ENCODE measurements at places on chromosomes 4 and X.

GRCh38 chrX:20500949-20501348 lies 234.2 kb upstream of the RPS6KA3 start:
- no peak for DNase-seq

DNA sequence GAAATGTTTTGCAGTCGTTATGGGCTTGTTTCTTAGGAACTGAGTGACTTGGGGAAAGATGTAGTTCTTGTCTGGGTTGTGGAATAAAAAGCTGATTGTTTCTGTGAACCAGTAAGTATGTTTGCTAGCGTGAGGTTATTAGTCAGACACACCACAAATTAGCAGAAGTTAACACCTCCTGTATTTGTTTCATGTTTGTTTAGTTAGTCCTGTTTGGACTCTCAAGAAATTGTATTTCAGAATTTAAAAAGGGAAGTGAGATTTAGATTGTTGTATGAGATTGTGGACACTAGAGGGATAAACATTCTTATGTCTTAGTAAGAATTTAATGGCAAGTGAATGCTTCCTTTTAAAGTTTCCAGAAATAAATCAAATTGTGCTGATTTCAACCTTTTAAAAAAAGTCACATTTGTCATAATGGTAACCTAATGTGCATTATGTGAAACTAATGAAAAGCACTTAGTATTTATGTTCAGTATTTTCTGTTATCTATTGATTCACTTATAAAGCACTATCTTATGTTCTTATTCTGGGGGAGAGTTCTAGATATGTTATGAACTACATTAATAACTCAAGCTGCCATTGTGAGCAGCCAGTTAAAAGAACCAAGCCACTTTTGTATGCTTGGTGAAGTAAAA lies 25.6 kb downstream of the ATP10D start:
- no peak for DNase-seq

DNA sequence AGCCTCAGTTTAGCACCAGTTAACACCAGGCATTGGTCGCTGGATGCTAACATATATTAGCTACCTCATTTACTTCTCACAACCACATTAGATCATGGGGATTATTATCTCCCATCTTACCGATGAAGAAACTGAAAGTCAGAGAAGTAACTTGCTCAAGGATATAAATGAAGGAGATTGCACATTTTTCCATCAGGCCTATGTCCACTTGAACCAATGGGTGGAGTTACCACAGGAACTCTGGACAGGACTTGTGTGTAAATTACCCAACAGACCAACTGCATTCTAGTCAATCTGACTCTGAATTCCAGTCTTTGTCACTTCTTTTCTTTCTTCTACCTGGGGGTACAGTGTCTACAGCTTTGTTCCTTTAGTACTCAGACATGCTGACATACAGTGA lies 1.8 kb downstream of the LNX1 start:
- no peak for DNase-seq

DNA sequence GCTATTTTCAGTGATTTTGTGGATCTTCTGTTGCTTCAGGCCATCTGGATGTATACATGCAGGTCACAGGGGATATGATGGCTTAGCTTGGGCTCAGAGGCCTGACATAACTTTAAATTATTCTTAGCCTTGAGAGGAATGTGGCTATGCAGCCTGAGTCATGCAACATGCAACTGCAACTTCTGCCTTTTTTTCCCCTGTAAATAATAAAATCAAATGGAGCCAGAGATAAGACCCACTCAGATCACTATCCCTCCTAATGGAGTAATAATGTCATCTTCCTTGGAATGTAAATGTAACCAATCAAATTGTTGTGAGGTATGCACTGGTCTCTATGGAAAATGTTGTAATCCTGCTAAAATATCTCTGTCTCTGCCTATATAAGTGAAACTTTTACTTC lies 54.9 kb downstream of the MAGEB17 start:
- DNase-seq = no peak

DNA sequence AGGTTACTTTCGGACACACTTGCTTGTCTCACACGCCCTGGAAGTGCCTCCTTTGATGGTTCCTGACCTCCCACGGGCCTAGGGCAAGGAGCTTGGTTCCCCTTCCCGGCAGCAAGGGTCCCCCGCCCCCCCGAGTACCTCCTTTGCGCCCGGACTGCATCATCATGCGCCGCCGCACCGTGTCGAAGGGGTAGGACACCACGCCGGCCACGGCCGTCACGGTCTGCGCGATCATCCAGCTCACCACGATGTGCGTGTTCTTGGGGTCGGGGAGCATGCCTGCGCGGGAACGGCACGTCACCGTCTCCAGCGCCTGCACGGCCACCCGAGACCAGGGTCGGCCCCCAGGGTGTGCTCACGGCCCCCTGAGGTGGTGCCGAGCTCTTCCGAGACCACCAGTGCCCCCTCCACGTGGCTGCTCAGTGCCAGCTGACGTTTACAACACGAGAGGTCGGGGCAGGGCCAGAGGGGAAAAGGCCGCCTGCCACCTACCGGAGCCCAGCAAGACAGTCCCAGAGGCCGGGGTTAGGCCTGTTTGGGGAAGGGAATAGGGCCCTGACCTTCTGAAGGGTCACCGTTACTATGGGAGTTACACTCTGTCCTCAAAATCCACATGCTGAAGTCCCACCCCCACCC lies 4.7 kb downstream of the SLC25A6 start:
- DNase-seq = no peak

GRCh38 chrX:121010218-121010617 lies 24.7 kb upstream of the CT47A1 start:
- DNase-seq = no peak

DNA sequence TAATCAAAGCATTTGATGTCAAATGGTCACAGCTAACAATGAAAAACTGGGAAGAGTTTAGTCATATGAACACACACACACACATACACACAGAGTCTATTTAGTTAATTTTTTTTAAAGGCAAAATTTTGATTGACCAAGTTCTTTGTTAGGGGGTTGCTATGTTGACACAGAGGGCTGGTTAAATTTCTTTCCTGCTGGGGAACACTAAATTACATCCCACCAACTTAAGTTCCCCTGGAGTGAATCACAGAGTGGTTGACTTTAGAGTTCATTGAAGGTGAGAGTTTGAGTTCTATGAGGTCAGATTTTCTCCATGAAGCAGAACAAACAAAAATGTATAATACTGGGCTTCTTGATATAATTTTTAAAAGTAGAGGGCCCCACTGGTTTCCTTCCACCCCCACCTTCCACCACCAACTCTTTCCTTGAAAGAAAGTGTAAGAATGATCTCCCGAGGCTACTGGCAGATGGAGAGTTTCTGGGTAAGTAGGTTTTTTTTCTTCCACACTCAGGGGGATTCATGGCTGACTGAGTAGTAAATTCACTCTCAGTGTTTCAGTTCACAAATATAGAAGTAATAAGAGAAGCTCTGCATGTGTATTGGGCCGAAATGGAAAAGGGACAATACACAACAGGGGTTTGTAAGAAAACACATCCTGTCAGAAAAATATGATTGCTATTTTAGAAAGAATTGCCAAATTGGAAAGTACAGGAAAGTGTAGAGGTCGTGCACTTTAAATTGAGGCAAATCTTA lies 917.0 kb upstream of the LCORL start:
- DNase-seq = no peak

DNA sequence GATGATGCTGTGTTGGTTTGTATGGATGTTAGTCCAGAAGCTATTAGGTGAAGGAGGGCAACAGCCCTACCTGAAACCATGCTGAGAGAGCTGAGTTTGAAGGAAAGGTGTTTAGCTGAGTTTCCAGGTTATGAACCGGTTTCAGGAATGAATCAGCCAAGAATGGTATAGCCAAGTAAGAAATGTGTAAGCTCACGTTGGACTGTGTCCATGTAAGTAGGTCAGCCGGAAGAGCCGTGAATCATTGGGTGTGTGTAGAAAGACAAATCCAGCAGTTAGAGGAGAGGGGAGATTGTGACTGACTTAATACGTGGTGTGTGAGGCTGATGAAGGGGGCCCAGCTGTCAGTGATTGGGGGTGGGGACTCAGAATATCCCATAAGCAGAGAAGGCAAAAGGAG lies 77.2 kb upstream of the SPIN4 start:
- DNase-seq = no peak

DNA sequence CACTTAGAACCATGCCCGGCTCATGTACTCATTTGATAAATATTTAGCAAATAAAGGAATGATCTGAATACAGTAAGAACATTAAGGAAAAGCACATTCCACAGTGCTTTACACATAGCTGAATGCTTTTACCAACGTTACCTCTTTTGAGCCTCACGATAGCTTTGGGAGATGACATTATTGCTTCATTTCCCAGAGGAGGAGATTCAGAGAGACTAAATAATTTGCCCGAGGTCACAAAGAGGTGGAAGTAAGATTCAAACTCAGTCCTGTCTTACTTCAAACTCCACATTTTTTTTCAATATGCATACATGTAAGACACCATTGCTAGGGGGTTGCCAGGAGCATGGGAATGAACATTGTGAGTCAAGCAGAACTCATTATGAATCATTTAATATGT lies 538.5 kb downstream of the BCOR start:
- DNase-seq = no peak

GRCh38 chrX:17266136-17266535 lies 108.9 kb upstream of the NHS start:
- DNase-seq = no peak

- DNase-seq = no peak
Observed at GRCh38 chr4:109444182-109444844, 10.7 kb downstream of the SEC24B start.

GRCh38 chr4:13844740-13845139 lies 217.2 kb upstream of the BOD1L1 start:
- DNase-seq = no peak

GRCh38 chr4:2009651-2010233 lies 968 bp upstream of the NELFA start:
- DNase-seq = peak; percentile 27

- no peak for DNase-seq
Observed at GRCh38 chrX:110536816-110537215, 178.2 kb downstream of the RTL9 start.

GRCh38 chrX:113384628-113385027 lies 544.0 kb upstream of the AMOT start:
- no peak for DNase-seq

GRCh38 chr4:53626491-53626890 lies 35.2 kb upstream of the LNX1 start:
- no peak for DNase-seq
